ENCODE measurements at places on chromosomes 1 and 21. TPM values are rescaled to one million over a fixed set of nuclear protein-coding genes. Genes with fewer than 3 reads are reported as not detected.

Gene MTFR1L
- 24.9 TPM for total RNA-seq

Gene SYTL1
- total RNA-seq, result 0.63 TPM

Gene LEMD1
- not detected for total RNA-seq

Gene IVNS1ABP
- 26.1 TPM for total RNA-seq

Gene ZFP69B
- total RNA-seq, result 1.1 TPM

Gene EYA3
- 5.6 TPM for total RNA-seq

All from A549 treated with AZD2906 at 1 μM for 4 hours (cell line).